ENCODE measurements at places on chromosomes 2 and 18. TPM values are rescaled to one million over a fixed set of nuclear protein-coding genes. Genes with fewer than 3 reads are reported as not detected.

- DNase-seq, result no peak
Measured at GRCh38 chr2:157376041-157376440, 50.4 kb upstream of the ERMN start.

DNA sequence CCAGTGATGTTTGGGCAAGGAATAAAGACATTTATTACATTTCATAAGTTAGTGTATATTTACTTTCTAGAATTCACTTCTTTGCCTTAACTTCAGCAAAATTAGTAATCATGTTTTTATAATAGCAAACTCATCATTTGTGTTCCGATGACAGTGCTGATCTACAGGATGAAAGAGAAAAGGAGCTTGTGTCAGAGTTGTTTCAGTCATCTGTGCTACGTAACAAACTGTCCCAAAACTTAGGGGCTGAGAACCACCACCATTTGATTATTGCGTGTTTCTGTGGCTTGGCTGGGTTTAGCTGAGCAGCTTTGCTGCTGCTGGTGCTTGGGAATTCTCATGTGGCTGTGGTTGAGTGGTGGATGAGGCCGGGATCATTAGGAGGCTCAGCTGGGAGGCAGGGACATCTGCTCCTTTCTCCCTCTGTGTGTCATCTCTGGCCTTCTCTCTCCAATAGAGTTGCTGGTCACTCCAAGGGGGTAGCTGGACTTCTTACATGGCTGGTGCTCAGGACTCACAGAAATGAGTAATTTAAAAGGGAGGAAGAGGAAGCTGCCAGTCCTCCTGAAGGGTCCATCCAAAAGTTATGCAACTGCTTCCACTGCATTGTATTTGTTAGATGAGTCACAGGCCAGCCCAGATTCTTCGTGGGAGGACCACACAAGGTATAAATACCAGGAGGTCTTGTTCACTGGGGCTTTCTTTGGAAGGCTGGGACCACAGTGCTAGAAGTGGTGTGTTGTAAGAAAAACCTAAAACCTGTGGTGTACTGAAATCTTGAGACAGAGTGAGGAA is 43.4 kb upstream of the HAAO start:
- DNase-seq, result peak; percentile 93

DNA sequence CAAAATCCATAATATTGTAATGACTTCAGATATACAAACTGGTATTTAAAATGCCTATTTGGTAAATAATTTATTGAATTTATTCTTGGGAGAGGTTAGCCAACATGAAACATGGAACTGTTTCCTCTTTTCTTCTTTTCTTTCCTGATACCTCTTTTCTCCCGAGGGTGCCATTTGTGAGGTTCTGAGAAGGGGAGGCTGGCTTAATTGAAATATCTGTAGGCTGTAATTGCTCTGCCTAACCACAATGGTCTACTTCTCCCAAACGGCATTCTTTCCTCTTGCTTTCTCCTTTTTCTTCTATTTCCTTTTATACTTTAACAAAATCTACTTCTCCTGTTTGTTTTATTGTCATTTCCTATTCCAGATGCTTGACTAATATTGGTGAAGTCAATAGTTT is 114.9 kb downstream of the TCF4 start:
- DNase-seq, result no peak

DNA sequence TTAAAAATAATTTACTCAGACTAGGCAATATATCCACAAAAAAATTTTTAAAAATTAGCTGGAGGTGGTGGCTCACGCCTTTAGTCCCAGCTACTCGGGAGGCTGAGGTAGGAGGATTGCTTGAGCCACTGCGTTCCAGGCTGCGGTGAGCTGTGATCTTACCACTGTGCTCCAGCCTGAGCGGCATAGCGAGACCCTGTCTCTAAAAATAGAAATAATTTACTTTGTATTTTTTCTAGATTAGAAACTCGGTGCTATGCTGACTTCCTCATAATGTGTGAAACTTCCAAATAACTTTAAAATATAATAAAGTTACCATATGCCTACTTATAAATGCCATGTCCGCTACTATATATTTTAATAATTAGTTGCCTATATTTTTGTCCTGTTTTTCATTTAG is 6.7 kb downstream of the PPIG start:
- DNase-seq, result no peak

GRCh38 chr2:218482651-218483050 is 63.7 kb downstream of the VIL1 start:
- DNase-seq, result peak; percentile 17

Gene GPR35
- total RNA-seq, result 1.5 TPM

Gene ZDBF2
- total RNA-seq, result 12.7 TPM

Gene NAT8
- not detected for total RNA-seq

Gene PSMA8
- total RNA-seq, result not detected

All from osteoblast (primary cell).